ENCODE measurements at places on chromosomes 5 and 9. TPM values are rescaled to one million over a fixed set of nuclear protein-coding genes. Genes with fewer than 3 reads are reported as not detected.
A peak's percentile ranks its signal among the peaks of the same experiment; 100 is the strongest.

DNA sequence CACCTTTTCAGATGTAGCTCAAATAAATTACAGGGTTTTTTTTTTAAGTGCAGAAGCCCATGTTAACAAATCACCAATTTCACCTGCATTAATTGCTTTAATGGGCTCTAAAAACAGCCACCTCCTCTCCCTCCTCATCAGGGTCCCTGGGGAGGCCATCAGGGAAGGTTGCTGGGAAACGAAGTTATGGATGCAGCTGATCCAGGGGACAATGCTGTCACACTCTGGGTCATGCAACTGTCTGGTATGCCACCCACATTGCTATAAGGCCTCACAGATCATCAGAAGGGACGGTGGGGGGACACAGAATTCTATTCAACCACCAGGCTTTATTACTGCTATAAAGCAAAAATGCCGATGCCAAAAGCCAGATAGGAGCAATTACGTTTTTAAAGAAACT is 9.3 kb downstream of the WHRN start:
- no peak overlapping the region for H3K4me3 ChIP-seq
- no peaks in the 10 kb centered on the region for H3K27me3 ChIP-seq
- DNase-seq: no peak
- H3K4me1 ChIP-seq: peaks cover 3% of the 10 kb centered on the region
- no peaks in the 10 kb centered on the region for H3K36me3 ChIP-seq
- no peak overlapping the region for H3K27ac ChIP-seq

DNA sequence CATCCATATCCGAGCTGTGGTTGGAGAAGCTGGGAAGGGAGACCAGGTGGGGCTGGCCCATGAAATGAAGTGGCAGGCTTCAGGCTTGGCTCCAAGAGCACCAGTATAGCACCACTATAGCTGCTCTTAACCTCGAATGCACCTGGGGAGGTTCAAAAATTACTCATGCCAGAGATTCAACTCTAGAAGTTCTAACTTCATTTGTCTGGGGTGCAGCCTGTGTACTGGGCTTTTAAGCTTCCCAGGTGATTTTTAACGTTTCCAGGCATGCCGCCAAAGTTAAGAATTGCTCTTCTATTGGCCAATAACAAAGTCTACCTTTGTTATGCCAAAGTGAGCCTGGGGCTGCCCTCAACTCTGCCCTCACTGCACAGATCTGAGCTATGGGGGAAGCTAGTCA is 458 bp downstream of the PRSS3 start:
- no peak overlapping the region for H3K4me3 ChIP-seq
- DNase-seq: no peak
- H3K27me3 ChIP-seq: no peaks in the 10 kb centered on the region

- no peaks in the 10 kb centered on the region for H3K36me3 ChIP-seq
- no peaks in the 10 kb centered on the region for H3K27me3 ChIP-seq
- no peaks in the 10 kb centered on the region for H3K4me1 ChIP-seq
Observed at GRCh38 chr9:70076678-70077077, 33.0 kb downstream of the MAMDC2 start.

DNA sequence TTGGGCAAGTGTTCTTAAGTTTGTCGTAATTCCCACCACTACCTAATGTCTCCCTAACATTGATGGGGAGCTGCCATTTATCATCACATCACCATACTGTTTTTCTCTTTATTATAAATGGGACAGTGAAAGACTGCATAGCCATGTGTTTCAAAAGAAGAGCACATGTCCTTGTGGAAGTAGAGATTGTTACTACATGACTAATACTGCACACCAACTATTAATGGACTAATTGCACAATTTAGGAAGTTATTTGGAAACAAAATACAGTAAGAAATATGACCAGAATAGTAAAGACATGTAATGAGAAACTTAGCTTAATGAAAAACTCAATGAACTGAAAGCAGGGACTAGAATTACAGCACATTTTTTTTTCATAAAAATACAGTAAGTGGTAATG is 12.0 kb upstream of the ELOVL7 start:
- H3K36me3 ChIP-seq: no peaks in the 10 kb centered on the region
- DNase-seq: no peak
- no peak overlapping the region for H3K4me3 ChIP-seq
- no peaks in the 10 kb centered on the region for H3K4me1 ChIP-seq
- H3K27ac ChIP-seq: no peak overlapping the region
- H3K27me3 ChIP-seq: no peaks in the 10 kb centered on the region

DNA sequence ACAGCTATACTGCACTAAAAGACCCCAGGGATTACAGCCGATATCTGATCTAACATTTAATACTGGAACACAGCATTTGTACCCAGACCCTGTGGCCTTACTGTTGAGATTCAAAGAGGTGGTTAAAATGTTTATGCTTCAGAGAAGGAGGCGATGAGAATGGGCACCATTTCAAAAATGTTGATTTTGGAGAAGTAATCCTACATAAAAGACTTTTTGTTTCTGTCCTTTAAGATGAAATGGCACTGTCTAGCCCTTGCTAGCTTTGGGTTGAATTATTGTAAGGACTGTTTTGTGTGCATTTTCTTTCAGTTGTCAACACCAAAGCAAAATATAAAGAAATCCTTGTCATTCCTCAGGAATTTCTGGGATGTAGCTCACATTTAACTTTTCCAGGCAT is 288.5 kb upstream of the ANKH start:
- DNase-seq: no peak
- H3K4me1 ChIP-seq: no peaks in the 10 kb centered on the region
- H3K36me3 ChIP-seq: no peaks in the 10 kb centered on the region
- no peaks in the 10 kb centered on the region for H3K27me3 ChIP-seq
- no peak overlapping the region for H3K4me3 ChIP-seq
- H3K27ac ChIP-seq: no peak overlapping the region

DNA sequence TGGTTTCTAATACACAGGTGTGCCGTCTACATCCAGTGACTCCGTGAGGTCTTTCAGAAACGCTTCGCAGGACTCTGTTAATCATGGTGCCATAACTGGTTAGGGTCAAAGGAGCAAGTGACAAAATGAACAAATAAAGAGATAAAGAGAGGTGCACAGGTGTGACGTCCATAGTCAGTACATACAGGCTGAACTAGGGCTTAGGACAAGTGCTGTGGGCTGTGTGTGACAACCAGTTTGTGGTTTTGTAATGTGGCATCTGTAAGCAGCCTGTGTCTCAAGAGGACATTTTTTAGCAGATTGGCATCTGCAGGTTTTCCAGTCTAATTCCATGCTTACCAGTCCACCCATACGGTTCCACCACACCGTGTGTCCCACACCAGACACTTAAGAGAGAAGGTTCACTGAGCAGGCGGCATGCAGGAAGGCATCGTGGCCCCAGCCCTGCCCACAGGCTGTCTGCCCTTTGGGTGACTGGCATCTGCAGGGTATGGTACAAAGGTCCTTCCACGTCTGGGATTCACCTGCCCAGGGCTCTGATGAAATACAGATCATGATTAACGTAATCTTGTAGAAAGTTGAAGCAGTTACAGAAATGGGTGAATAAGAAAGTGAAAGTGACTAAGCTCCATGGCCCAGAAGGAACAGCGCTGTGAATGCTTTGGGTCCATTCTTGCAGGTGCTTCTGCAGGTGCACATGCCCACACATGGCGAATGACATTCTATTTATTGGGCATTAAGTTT is 26.9 kb downstream of the SRD5A1 start:
- H3K4me1 ChIP-seq: no peaks in the 10 kb centered on the region
- H3K27ac ChIP-seq: no peak overlapping the region
- no peak for DNase-seq
- peaks cover 12% of the 10 kb centered on the region for H3K36me3 ChIP-seq
- no peaks in the 10 kb centered on the region for H3K27me3 ChIP-seq

The GRAMD2B gene
- 6.0 TPM for total RNA-seq

The BARHL1 gene
- total RNA-seq: not detected

DNA sequence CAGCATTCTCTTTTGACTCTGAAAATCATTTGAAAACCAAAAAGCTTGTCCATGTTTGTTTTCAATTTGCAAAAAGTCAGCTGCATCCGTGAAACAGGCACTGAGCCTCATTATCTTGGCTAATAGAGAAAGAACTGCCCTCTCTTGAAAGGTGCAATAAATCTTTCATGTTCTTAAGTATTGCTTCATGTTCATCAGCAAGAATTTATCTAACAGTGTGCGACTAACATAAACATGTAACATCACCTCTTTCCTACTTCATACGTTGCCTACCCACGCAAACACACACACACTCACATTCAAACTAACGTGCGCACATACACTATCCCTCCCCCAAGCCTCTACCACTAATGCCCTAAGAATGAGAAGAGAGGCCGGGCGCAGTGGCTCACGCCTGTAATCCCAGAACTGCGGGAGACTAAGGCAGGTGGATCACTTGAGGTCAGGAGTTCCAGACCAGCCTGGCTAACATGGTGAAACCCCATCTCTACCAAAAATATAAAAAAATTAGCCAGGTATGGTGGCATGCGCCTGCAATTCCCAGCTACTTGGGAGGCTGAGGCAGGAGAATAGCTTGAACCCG is 629.7 kb upstream of the ZNF608 start:
- H3K27me3 ChIP-seq: no peaks in the 10 kb centered on the region
- H3K4me1 ChIP-seq: no peaks in the 10 kb centered on the region
- no peak overlapping the region for H3K4me3 ChIP-seq
- DNase-seq: no peak
- H3K27ac ChIP-seq: no peak overlapping the region

DNA sequence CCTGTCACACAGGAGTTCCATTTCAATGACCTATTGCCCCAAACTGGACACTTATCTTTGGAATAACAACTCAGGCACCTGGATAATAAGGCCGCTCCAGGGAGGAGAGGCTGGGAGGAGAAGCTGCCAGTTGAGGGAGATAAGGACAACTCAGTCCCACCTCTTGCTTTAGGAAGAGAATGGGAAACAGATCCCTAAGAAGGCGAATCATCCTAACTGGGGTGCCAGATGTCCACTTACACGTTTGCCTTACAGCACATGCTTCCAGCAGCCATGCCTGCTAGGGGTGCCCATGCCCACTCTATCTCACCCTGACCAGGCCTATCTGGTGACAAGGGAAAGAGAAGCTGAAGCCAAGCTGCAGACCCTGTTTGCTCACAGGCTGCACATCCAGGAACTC is 6.5 kb downstream of the HK3 start:
- H3K4me3 ChIP-seq: no peak overlapping the region
- DNase-seq: no peak
- no peak overlapping the region for H3K27ac ChIP-seq
- H3K36me3 ChIP-seq: no peaks in the 10 kb centered on the region
- H3K27me3 ChIP-seq: peaks cover 31% of the 10 kb centered on the region

- DNase-seq: no peak
- H3K27me3 ChIP-seq: peaks cover 32% of the 10 kb centered on the region
- H3K4me3 ChIP-seq: no peak overlapping the region
- H3K27ac ChIP-seq: no peak overlapping the region
Observed at GRCh38 chr5:38414348-38414747, 142.1 kb downstream of the LIFR start.

GRCh38 chr5:153276151-153276550 is 214.3 kb upstream of the GRIA1 start:
- no peak overlapping the region for H3K27ac ChIP-seq
- H3K36me3 ChIP-seq: no peaks in the 10 kb centered on the region
- DNase-seq: peak; percentile 6
- H3K4me3 ChIP-seq: no peak overlapping the region
- H3K4me1 ChIP-seq: no peaks in the 10 kb centered on the region

DNA sequence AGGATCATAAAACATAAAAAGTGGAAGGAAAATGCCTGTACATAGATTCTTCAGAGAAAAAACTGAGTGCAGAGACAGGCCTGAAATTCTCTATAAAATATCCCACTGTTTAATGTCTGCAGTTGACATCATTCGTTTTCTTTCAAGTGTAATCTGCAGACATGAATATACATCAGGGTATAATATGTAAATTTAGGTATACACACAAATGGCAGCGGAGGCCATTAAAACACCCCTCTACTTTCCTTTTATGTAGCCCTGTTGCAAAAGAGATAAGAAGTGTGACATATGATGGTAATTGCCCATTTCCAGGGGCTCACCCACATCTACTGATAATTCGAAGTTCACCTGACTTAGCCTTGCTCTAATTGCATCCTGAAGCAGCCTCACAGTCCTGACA is 164.3 kb downstream of the SLC24A2 start:
- H3K27me3 ChIP-seq: no peaks in the 10 kb centered on the region
- H3K36me3 ChIP-seq: no peaks in the 10 kb centered on the region
- no peak overlapping the region for H3K27ac ChIP-seq
- H3K4me3 ChIP-seq: no peak overlapping the region
- no peaks in the 10 kb centered on the region for H3K4me1 ChIP-seq

GRCh38 chr9:100595391-100596199 is 17.7 kb downstream of the CAVIN4 start:
- DNase-seq: no peak
- peaks cover 16% of the 10 kb centered on the region for H3K4me1 ChIP-seq
- H3K36me3 ChIP-seq: no peaks in the 10 kb centered on the region
- no peaks in the 10 kb centered on the region for H3K27me3 ChIP-seq
- H3K4me3 ChIP-seq: no peak overlapping the region

DNA sequence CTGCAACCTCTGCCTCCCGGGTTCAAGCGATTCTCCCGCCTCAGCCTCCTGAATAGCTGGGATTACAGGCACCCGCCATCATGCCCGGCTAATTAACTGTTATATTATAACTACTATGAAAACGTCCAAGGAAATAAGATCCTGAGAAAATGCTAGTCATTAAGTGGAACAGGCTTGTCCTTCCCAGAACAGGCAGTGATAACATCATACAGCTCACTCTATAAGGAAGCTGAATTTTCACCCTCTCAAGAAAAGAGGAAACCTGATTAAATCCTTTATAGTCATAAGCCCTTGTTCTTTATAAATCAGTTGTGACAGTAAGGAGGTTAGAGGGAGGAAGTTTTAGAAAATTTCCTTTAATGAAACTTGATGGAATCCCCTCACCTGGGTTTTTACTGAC is 163.9 kb upstream of the CLINT1 start:
- no peak for DNase-seq
- peaks cover 13% of the 10 kb centered on the region for H3K27me3 ChIP-seq
- no peaks in the 10 kb centered on the region for H3K4me1 ChIP-seq
- no peak overlapping the region for H3K27ac ChIP-seq
- H3K4me3 ChIP-seq: no peak overlapping the region
- no peaks in the 10 kb centered on the region for H3K36me3 ChIP-seq

The RNF130 gene
- total RNA-seq: 16.5 TPM

GRCh38 chr5:154046486-154046885 is 7.7 kb downstream of the MFAP3 start:
- no peaks in the 10 kb centered on the region for H3K27me3 ChIP-seq
- peaks cover 3% of the 10 kb centered on the region for H3K36me3 ChIP-seq
- H3K27ac ChIP-seq: no peak overlapping the region

The SPINK7 gene
- total RNA-seq: not detected

DNA sequence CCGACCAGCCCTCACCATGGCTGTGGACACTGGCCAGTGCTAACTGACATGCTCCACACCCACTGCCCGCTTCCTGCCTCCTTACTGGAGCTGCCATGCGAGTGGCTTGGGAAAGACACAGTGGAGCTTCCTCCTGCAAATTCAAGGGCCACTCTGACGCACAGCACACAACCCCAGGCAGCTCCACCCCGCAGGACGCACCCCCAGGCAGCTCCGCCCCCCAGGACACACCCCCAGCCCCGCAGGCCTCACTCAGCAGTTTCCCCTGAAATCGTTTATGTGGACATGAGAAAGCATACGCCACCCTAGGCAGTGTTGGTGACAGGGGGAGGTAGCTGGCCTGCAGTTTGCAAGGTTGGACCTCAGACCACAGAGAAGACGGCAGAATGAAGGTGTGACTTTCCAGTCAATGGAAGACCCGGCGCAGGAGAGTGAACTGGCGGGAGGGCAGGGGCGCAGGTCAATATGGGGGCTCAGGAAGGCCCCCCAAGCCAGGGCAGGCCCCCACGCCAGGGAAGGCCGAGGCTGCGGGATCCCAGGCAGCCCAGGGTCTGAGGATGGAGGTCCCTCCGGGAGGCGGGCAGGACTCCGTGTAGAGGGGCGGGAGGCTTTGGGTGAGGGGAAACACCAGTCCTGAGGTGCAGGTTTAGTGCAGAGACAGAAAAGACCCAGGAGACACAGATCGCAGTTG is 21.6 kb downstream of the LPCAT1 start:
- peak overlapping the region; percentile 54 for H3K27ac ChIP-seq
- no peak overlapping the region for H3K4me3 ChIP-seq
- H3K4me1 ChIP-seq: peaks cover 78% of the 10 kb centered on the region
- peak; percentile 59 for DNase-seq
- H3K27me3 ChIP-seq: no peaks in the 10 kb centered on the region

Data from T-cell (primary cell).